ENCODE measurements at places on chromosomes 4 and X. TPM values are rescaled to one million over a fixed set of nuclear protein-coding genes. Genes with fewer than 3 reads are reported as not detected.

GRCh38 chr4:2096073-2096609 is 37.0 kb downstream of the NAT8L start:
- DNase-seq, result no peak

- no peak for DNase-seq
Observed at GRCh38 chr4:108567831-108568230, 52.5 kb upstream of the RPL34 start.

DNA sequence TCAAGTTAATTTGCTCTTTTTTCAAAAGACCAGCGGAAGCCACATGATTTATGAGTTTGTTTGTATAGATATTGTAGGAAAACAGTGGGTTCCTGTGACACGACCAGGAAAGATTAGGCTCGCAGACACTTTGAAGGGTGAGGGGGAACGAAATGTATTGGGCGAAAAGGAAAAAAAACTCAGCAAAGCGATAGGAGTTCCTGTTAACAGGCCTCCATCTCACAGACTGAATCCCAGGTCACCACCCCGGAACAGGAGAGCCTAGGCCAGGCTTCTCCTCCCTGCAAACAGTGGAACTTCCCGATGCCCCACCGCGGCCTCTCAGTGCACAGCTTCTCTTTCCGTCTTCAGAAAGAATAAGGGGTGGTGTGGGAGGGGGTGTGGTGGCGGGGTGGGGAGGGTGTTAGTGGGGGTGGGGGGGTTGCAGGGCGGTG is 181.8 kb upstream of the GPRIN3 start:
- DNase-seq, result no peak

DNA sequence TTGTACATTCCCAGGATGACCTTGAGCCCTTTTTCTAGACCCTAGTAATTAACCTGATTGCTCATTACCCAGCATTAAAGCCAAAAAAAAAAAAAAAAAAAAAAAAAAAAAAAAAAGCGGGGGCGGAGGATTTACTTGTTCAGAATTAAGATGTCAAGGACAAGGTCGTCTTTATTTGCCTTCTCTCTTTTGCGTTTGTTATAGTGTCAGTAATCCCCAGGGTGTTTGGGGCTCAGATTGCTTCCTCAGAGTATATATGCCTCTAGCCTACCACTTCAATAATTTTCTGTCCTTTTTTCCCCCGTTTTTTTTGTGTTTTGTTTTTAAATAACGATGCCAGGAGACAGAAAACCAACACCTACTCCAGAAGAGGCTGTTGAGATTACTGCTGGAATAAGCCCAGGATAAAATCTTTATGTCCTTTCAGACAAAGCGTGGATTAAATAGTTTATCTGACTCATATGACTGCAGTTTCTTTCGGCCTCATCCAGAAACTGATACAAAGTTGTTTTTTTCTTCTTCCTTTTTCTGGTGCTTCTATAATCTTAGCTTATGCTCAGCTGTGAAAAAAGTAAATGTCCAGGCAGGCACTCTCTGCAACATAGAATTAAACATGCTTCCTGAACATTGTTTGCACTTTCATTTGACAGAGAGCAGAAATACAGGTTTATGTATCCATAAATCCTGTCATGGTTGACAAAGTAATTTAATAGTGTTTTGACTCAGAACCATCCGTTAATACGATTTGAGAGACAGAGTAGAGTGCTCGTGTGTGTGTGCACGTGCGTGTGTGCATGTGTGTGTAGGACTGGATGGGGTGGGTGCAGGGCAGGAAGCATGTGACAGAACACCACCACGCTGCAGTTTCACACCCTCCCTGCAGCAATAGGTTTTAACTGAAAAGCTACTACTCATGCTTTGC is 138.6 kb downstream of the AFF1 start:
- no peak for DNase-seq

DNA sequence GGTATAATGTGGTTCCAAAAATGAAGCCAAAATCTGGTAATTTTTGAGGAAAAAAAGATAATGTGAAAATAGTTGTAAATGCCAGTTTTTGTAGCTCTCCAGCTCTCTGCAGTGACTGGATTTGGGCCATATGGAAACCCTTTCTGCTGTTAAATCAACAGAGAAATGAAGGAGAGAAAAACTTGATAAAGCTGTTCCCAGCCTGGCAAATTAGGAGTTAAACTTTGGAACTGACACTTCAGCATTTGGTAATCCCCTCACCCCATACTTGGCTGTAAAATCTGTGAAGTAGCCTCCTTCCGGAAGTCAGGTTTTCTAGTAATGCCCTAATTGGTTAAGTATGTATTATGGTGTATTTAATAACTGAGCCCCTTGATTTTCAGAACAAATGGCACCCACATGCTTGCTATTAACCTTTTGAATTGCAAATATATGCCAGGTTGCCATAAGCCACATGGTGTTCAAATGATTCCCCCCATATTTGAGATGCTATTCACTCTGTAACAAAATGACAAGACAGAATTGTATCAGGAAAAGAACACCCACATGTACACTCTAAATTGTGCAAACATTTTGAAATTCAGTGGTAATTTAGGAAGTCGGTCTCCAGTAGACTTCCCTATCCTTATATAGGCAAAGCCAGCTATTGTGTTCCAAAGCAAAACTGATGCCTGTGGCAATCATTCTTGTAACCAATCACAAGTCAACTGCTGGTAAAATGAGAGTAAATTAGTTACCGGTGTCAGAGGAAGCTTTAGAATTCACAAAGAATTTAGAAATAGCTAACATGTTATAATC is 96.3 kb upstream of the ADAMTS3 start:
- no peak for DNase-seq

- no peak for DNase-seq
Observed at GRCh38 chr4:1245481-1246051, 3.4 kb downstream of the CTBP1 start.

DNA sequence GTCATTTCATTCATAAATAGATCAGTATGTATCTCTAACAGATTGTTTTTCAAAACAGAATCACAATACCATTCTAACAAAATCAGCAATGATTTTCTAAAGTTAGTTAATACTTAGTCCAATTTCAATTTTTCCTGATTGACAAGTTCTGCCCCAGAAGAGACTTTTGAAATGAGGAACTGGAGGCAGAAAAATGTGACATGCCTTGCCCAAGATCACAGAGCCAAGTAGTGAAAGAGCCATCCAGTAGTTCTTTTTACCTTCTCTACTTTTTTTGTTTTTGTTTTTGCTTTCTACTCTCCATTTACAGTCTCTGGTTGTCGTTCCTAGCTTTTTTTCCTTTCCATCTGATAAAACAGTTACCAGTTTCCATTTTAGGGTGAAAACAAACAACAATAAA is 129.3 kb upstream of the TMEM164 start:
- DNase-seq, result no peak

- DNase-seq, result no peak
Observed at GRCh38 chr4:183287309-183287659, 32.8 kb downstream of the CLDN22 start.

DNA sequence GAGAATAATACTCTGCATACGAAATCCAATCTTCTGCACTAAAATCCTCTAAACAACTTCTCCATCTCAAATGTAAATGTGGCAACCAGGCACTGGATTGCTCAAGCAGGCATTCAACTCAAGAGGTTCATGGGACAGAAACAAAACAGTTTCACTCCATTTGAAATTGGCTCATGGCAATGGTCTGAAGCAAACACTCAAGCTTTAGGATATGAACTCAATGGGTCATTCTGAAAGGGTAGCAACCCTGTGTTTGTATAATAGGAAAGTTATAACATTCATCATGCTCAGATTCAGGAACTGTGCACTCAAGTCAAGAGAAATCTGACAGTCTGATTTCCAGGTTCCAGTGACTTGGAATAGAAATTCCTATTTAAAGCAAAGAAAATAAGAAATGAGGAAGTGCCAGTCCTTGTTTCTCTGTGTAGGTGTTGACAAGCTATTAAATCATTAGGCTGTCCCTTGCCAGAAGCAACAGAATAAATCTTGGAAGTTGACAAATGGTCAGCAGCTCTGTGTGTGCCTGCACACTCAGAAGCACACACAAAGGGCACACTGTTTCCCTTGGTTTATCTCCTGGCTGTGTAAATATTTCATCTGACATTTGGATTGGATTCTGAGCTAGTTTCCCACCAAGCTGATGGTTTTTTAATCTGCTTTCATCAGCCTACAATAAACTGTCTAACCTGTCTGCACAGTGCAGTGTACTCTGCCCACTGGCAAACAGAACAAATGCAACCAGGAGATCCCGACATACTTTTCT is 75.9 kb upstream of the CITED1 start:
- no peak for DNase-seq

- DNase-seq, result peak; percentile 14
Observed at GRCh38 chr4:146095091-146095690, 80.3 kb upstream of the LSM6 start.

GRCh38 chrX:55778322-55778721 is 60.8 kb downstream of the RRAGB start:
- no peak for DNase-seq

- no peak for DNase-seq
Observed at GRCh38 chr4:36677874-36678273, 396.5 kb downstream of the DTHD1 start.

GRCh38 chrX:115702982-115703381 is 142.0 kb downstream of the PLS3 start:
- DNase-seq, result no peak

DNA sequence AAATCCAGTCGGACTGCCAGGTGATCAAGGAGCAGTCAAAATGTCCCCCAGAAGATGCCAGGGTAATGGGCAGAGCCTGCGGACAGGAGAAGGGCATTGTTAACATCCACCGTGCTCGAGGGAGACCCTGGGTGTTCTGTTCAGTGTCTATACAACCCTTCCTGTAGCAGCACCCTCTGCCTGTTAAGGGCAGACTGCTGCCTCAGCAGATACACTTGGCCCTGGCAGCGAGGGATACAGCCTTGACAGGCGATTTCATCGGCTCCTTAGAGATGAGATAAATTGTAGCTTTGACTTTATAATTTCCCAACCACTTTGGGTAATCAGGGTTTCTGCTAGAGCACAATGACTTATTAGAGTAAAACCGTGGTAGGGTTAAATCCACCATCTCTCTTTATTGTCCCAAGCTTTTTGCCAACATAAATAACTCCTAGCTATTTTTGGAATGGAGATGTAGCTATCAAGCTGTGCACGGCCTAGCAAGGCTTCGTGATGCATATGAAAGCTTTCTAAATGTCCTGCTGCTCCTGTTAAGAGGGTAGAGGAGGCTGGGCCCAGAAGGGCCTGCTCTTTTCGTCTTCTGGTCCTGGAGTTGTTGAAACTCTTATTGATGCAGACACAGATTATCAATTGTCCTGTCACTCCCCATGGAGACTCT is 195.9 kb downstream of the CPEB2 start:
- no peak for DNase-seq

DNA sequence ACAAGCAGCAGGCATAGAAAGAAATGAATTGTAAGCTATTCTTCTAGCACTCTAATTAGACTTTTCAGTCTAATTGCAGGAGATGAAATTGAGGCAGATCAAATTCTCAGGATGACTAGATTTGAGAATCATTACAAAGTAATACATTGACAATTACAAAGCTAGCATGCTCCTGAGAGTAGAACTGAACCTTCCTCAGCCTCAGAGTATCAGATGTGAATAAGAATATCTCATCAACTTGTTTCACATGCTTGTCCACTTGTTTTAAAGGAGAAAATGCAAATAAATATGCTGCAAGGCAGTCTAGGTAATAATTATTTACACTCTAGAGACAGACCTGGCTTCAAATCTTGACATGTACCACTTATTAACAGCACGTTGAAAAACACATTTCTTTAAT is 491.0 kb upstream of the MAGEB2 start:
- no peak for DNase-seq

DNA sequence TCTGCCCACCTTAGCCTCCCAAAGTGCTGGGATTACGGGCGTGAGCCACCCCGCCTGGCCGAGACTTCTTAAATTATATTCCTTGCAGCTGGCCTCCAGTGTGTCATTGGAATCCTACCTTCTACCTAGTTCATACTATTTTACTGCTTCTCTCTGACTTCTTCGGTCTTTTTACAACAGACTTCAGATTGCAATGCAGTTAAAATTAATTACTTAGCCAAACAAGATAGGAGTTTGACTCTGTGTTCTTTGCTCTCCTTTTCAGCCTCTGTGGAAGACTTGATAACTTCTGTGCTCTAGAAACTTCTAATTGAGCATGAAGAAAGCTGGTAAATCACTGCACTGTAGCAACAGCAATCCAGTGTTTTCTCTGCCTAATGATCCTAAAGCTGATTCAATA is 199.5 kb downstream of the GASK1B start:
- DNase-seq, result no peak

DNA sequence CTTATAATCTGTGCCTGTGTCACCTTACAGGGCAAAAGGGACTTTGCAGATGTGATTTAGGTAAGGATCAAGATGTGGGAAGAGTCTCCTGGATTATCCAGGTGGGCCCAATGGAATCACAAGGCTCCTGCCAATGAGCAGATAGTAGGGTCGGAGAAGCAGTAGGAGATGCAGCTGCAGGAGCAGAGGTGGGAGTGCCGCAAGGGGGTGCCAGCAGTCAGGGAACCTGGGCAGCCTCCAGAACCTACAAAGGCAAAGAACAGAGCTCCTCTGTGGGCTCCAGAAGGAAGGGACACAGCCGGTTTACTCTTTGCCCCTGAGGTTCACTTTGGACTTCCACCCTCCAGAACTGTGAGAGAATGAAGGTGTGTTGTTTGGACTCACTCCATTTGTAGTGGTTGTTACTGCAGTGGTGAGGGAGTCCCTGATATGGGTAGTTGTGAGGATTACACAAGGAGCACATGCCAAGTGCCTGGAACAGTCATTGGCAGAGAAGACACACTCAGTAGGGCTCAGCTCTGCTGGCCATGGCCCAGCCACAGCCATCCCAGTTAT is 318.5 kb downstream of the EVC2 start:
- no peak for DNase-seq

DNA sequence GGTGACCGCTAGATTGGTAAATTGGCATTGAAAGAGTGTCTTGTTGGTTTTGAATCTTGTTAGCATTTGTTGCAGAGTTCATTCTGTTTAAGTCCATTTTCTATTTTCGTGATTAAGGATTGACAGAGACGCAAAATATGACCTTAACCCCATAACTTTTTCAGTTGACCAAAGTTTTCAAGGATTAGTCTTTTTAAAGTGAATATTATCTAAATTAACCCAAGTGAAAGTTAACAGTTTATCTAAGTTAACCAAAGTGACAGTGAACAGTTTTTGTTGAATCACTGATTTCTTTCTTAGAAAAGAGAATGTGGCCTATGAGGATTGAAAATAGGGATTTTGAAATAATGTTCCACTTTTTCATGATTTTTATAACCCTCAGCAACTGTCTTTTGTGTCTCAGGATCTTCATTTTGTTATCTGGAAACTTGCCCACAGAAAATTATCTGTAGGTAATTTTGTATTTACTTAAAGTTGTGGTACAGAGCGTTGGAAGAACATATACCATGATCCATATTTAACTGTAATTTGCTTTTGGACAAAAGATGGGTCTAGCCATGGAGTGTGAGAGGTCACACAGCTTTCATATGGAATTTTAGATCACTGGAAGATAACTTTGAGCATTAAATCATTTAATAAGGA is 3.3 kb downstream of the CPEB2 start:
- no peak for DNase-seq

GRCh38 chr4:46329118-46329976 is 60.6 kb downstream of the GABRA2 start:
- DNase-seq, result peak; percentile 26

The DKK2 gene
- 135 TPM for polyA plus RNA-seq

The NFKB1 gene
- polyA plus RNA-seq, result 28.2 TPM

The CDX4 gene
- not detected for polyA plus RNA-seq

The RBMX2 gene
- polyA plus RNA-seq, result 36.0 TPM

The NDNF gene
- 73.7 TPM for polyA plus RNA-seq

The SYNPO2 gene
- 4.6 TPM for polyA plus RNA-seq
